ENCODE measurements at places on chromosomes 12 and 14.

DNA sequence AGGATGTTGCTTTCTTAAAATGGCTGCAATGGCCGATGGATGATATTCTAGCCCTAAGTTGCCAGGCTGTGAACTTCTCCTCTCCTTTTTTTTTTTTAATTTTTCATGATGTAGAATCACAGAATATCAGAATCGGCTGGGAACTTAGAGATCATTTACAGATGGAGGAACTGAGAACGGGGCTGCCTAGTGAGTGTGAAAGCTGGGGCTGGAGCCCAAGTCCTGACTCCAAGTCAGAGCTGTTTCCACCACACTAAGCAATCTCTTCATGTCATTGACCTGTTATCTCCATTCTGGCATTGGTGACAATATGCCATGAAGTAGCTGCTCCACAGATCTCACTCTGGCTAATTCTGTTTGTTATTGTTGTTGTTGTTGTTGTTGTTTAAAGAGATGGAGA lies 121.7 kb downstream of the SLC38A1 start:
- no peak for DNase-seq

DNA sequence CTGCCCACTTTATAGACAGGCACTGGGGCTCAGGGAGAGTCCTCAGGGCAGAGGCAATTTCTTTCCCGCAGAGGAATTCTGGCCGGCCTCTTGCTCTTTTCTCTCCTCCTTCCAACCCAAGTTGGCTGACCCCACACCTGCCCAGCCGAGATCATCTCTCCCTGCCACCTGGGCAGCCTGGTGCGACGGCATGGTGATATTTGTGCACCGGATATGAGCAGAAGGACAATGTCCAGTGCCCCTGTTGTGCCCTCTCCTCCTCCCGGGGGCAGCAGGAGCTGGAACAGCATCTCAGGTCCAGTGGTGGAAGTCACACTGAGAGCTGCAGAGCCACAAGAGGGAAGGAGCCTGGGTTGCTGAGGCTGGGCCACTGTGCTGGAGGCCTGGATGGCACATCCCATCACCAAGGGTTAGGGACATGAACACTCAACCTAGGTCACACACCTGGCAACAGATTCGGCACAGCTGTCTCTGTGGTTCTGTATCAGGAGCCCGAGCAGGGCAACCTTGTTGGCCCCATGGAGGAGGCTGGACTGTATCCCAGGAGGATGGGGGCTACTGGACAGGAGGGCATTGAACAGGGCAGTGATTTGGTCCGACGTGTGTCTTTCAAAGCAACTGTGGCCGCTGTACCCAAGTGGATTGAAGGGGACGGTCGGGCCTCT lies 57.7 kb upstream of the DIO3 start:
- DNase-seq, result no peak

- no peak for DNase-seq
Measured at GRCh38 chr12:90091809-90092208, 383.2 kb upstream of the ATP2B1 start.

- DNase-seq, result no peak
Measured at GRCh38 chr12:53659011-53659551, 16.8 kb downstream of the ATP5MC2 start.

DNA sequence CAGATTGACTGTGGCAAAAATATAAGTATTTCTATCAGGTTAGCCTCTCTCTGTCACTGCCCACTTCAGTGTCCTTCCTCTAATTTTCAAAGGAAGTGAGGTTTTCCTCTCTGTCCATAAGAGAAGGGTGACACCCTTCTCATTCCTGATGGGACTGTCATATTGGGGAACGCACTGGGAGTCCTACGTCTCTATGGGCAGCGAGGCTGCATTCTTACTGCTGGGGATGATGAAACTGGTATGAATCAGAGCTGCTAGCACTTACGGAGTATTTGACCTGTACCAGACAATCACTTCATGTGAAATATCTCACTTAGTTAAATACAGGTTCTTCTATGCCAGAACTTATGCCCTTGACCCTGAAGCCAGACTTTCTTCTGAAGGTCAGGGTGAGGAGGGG lies 436.3 kb downstream of the DPF3 start:
- DNase-seq, result no peak

DNA sequence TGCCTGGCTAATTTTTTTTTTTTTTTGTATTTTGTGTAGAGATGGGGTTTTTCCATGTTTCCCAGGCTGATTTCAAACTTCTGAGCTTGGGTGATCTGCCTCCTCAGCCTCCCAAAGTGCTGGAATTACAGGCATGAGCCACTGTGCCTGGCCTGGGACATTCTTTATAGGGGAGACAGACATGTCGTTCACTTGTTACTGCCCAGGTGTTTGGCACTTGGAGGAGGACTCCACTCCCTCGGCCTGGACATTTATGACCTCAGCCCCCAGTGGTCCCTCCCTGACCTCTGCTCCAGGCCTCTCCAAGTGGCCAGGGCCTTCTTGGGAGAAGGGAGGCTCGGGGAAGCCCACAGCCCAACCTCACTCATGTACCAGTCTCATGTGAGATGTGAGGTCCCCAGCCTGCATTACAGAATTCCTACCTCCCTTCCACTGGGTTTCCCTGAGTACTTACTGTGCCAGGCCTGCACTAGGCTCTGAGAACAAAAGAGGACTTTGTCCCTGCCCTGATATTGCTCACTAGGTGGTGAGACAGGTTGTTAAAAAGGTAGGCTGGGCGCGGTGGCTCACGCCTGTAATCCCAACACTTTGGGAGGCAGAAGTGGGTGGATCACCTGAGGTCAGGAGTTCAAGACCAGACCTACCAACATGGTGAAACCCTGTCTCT lies 9.7 kb upstream of the POP5 start:
- DNase-seq, result no peak

DNA sequence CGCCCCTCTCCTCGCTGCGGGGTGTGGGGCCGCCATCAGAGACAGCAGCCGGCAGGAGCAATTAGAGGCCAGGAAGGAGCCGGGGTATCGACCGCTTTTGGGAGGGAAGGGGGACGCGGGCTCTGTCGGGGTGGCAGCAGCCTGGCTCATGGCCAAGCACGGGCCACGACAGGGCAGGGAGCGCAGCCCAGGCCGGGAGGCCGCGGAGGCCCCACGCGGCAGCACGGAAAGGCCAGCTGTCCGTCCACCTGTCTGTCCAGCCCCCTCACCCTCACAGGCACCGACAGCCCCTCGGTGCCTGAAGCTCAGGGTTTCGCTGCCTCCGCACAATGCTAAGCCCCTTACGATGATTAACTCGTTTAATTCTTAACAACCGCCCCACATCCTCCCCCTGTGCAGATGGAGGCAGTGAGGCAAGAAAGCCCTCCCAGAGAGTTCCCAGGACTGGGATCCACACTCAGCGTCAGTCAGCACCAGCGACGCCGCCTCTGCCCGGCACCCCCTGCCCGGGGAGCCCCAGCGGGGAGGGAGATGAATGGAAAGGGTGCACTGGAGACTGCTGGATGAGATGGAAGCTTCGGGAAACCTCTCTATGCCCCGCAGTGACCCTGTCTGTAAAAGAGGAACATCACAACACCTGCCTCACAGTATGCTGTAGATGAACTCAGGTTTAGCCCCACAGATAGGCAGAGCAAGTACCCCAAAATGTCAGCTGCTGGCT lies 23.7 kb downstream of the NCOR2 start:
- DNase-seq, result no peak

- DNase-seq, result no peak
Measured at GRCh38 chr12:113369391-113369985, 11.1 kb downstream of the PLBD2 start.

- DNase-seq, result no peak
Measured at GRCh38 chr12:5546616-5547015, 114.7 kb downstream of the NTF3 start.

DNA sequence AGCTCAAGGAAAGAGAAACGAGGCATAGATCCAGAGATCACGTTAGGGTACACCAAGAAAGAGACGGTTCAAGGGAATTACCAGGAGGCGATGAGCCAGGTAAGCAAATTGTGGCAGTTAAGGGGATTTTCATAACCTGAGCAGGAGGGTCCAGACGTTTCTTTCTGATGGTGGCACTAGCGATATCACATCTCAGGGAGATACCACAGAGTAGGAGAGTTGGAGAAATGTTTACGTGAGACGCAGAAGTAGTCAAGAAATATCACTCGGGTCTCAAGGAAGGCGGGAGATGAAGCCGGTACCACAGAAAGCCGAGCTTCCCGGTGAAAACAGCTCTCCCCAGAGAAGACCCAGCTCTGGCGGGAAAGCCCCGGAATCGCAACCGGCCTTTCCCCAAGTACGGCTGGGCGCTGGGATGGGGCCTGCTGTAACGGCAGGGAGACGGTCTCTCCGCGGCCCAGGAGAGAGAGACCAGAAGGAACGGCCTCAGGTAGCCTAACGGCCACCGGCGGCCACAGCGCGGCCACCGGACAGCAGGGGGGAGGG lies 485 bp downstream of the SENP1 start:
- peak; percentile 22 for DNase-seq

- DNase-seq, result no peak
Measured at GRCh38 chr12:122862110-122862634, 26.9 kb downstream of the HIP1R start.

GRCh38 chr12:84619053-84619571 lies 293.5 kb downstream of the SLC6A15 start:
- no peak for DNase-seq

DNA sequence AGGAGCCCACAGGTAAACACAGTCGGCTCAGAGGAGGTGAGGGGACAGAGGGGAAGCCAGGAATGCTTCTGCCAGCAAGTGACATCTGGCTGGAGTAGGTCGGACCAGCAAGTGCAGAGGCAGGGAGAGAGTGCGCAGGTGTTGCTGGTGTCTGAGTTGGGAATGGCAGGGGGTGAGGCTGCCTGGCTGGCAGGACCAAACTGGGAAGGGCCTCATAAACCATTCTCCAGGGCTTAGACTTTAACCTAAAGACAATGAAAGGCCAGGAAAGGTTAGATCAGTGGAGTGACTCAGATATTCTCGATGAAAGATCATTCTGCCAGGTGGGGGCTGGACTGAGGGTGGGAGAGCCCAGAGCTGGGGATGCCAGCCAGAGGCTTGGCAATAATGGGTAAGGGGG lies 66.4 kb downstream of the ITPK1 start:
- no peak for DNase-seq
